Right lung (tissue), 10 donors: ENCODE measurements at places on chromosomes 2 and 18.

- no peak for DNase-seq
Measured at GRCh38 chr2:159168707-159169106, 117.8 kb downstream of the WDSUB1 start.

DNA sequence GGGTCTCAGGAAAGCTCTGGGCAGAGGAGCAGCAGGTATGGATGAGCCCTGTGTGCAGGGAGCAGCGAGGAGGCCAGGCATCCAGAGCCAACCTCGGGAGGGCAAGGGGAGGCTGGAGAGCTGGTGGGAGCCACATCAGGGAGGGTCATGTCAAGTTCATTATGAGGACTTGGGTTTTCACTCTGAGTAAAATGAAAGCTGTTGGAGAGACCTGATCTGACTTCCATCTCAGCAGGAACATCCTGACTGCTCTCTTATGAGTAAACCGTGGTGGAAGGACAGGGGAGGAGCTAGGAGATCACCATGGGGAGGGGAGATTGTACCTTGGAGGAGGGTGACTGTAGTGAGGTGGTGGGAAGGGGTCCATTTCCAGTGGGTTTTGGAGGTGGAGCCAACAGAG lies 209.8 kb downstream of the LDLRAD4 start:
- DNase-seq: no peak

DNA sequence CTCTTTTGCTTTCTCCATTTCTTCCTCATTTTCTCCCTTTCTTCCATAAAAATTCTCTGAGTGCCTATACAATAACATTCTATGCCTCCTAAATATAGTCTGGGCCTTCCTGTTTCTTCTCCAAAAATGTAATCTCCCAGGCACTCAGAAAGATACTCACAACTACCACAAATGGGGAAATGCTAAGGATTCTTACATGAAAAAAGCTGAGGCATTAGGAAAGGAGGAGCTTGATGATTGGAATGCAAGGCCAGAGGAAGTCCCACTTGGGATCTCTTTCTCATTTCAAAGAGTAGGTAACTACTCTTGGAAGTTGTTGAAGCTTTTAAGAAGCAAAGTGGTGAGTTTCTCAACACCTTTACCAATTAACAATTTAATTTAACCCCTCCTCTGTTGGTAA lies 3.4 kb downstream of the VSNL1 start:
- no peak for DNase-seq

- no peak for DNase-seq
Measured at GRCh38 chr2:205613970-205614559, 68.2 kb upstream of the NRP2 start.

- DNase-seq: no peak
Measured at GRCh38 chr2:8541223-8541622, 140.6 kb upstream of the ID2 start.

GRCh38 chr2:96962567-96963203 lies 23.7 kb downstream of the FAM178B start:
- DNase-seq: no peak

GRCh38 chr2:184581391-184581790 lies 16.9 kb upstream of the ZNF804A start:
- DNase-seq: no peak

GRCh38 chr2:203719456-203720410 lies 13.3 kb downstream of the CD28 start:
- DNase-seq: no peak

DNA sequence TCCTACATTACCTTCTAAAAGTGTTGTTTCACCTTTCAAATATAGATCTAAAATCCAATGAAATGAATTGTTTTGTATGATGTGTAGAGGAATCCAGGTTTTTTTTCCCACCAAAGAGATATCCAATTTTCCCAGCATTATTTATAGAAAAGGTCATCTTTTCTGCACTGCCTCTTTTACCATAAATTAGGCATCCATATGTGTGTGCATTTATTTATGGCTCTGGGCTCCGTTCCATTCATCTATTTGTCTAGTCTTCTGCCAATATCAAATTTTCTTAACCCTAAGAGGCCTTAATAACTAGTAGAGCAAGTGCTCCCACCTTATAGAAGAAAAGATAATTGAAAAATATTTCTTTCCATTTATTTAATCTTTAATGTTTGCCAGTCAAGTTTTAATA lies 88.3 kb downstream of the ATAD2B start:
- DNase-seq: no peak

DNA sequence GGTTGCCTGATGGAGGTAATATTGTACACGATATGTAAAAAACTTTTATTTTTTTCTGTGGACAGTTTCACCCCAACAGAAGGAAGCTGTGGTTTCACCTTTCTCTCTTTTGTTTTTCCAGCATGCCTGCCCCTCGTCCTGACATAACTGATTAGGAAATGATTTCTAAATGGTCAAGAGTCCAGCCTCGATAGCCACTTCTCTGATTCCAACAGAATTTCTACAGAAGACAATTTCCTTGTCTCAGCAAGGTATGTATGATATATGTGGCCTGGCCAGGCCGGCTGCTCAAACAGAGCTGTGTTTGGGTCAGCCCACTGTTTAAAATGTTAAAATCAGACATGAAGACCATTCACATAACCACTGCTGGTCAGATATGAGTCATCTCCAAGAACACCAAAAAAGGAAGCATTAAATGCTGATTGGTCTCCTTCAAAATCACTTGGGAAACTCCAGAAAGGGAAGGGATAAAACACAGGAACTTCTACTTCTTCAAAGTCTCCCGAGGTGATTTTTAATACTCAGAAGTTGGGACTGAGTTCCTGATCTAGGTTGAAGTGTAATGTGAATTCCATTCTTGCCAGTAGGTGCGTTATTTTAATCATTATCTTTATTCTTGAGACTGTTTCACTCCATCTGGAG lies 22.3 kb downstream of the ATP8B1 start:
- no peak for DNase-seq

- DNase-seq: no peak
Measured at GRCh38 chr2:9846554-9846953, 3.3 kb downstream of the TAF1B start.

GRCh38 chr2:27915191-27915590 lies 24.7 kb downstream of the BABAM2 start:
- DNase-seq: no peak

DNA sequence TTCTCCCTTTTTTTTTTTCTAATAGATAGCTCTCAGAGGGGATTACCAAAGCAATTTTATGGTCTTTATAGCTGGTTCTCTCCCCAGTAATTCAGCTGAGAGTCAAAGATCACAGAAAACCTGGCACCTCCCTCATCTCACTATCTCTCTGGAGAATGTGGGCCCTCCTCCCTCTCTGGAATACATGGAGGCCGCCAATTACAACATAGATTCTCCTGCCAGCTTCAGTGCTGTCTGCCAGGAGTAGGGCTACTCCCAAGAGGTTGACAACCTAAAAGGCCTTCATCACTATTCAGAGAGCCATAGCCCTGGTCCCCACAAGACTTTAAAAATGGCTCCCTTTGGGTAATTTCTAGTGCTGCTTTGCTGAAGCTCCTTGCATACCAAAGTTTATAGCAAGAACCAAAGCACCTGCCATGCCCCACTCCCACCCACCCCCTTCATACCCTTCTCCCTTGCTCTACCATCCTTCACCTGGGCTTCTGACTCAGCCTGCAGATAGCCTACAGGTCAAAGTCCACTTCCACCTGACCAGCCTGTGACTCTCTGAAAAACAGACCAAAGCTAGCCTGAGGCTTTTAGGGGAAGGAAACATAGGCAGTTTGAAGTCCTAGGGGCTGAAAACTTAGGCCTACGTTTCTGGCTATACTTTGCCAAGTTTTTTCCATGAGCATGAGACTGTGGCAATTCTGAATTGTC lies 472.3 kb downstream of the TNS1 start:
- DNase-seq: no peak

DNA sequence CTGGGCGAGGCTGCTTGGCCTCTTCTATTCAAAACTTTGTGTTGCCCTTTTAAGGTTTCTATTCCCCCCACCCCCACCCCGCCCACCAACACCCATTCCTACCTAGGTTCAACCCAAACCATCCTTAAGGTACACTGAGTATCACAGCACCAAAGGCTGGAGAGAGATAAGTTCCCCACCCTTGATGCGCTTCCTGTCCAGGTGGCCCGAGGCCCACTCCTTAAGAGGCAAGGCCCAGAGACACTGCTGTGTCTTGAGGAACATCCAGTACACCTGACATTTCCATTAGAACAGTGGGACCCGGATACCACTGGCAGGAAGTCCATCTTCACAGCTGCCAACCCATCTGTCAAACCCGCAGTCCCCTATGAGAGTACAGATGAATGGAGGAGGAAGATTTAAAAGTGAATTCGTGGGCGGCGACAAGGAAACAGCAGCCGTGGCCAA lies 277 bp upstream of the INPP1 start:
- DNase-seq: no peak

GRCh38 chr2:120231564-120231973 lies 8.4 kb upstream of the TMEM185B start:
- no peak for DNase-seq

- no peak for DNase-seq
Measured at GRCh38 chr2:186664385-186665043, 29.3 kb upstream of the FAM171B start.
